ENCODE measurements at places on chromosomes 1 and 21.
A peak's percentile ranks its signal among the peaks of the same experiment; 100 is the strongest.

GRCh38 chr1:201461645-201462441 lies 7.1 kb downstream of the PHLDA3 start:
- peak; percentile 98 for DNase-seq

GRCh38 chr1:235822685-235823084 lies 44.0 kb downstream of the LYST start:
- DNase-seq: peak; percentile 43

- DNase-seq: no peak
Observed at GRCh38 chr21:34988139-34988538, 61.0 kb downstream of the RUNX1 start.

GRCh38 chr1:178768423-178768822 lies 43.4 kb downstream of the RALGPS2 start:
- DNase-seq: peak; percentile 63

GRCh38 chr21:27219068-27219467 lies 252.2 kb upstream of the ADAMTS5 start:
- DNase-seq: peak; percentile 72

Measured in adipocyte (in vitro differentiated cells).